Activated T-cell treated with anti-CD3 and anti-CD28 coated beads for 1 hour (primary cell): ENCODE measurements at places on chromosomes 3 and 15.

- DNase-seq, result no peak
Measured at GRCh38 chr3:77530870-77531269, 491.0 kb downstream of the ROBO2 start.

DNA sequence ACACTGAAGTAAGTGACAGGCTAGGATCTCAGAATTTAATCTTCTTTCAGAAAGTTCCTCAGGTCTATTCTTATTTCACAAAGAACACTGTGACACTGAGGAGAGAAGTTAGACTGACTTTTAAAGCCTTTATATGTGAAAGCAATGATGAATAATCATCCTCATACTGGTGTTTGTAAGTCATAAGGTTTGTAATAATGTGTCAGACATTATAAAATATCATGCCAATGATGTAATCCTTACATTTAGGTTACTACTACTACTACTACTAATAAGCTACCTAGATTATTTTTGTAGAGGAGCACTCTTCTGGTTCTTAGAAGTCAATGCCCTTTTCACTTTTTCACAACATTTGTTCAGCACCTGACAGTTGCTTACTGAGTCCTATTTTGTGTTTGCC is 33.4 kb downstream of the FANCD2OS start:
- DNase-seq, result no peak

DNA sequence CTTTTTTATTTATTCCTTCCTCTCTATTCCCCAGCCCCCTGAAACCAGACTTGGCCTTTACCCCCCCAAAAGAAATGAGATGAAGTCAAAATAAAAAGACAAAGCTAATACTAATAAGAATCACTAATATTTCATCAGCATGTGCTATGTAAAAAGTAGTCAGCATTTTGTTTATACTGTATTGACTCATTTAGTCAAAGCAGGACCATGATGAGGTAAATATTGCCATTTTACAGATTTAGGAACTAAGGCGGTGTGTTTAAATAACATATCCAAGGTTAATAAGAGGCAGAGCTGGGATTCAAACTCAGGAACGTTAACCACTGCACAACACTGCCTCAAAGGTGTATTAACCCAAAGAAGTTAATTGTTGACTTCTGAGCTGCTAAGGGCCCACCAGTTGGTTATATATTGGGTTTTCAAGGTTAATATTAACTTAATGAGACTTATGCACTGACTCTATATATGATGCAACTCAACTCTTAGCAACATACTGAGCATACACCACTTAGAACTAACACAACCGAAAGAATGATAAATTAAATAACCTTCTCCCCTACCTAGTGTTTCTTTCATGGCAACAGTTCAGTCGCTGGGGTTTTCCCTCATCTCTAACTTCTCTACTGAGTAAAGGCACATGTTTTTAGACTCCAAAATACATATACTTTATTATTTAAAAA is 34.7 kb downstream of the FOXP1 start:
- DNase-seq, result no peak

- DNase-seq, result no peak
Measured at GRCh38 chr3:155983834-155984474, 113.5 kb downstream of the GMPS start.

- DNase-seq, result no peak
Measured at GRCh38 chr3:123481722-123482457, 33.0 kb upstream of the ADCY5 start.

DNA sequence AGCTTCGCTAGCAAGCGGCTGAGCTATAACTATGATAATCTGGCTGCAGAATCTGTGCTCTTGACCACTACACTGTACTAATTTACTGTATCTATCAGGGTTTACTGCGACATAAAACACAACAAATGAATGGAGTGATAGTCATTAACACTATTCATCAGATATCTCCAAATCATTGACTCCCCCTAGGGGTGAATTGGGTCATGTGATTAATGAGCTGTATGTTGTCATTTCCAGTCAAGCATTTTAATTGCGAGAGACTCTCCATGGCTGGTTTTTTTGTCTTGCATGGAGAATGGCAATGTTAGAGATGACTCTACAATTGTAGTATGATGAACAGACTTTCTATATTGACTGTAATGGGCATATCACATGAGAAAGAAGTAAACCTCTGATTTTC is 10.5 kb upstream of the TM4SF18 start:
- DNase-seq, result no peak

DNA sequence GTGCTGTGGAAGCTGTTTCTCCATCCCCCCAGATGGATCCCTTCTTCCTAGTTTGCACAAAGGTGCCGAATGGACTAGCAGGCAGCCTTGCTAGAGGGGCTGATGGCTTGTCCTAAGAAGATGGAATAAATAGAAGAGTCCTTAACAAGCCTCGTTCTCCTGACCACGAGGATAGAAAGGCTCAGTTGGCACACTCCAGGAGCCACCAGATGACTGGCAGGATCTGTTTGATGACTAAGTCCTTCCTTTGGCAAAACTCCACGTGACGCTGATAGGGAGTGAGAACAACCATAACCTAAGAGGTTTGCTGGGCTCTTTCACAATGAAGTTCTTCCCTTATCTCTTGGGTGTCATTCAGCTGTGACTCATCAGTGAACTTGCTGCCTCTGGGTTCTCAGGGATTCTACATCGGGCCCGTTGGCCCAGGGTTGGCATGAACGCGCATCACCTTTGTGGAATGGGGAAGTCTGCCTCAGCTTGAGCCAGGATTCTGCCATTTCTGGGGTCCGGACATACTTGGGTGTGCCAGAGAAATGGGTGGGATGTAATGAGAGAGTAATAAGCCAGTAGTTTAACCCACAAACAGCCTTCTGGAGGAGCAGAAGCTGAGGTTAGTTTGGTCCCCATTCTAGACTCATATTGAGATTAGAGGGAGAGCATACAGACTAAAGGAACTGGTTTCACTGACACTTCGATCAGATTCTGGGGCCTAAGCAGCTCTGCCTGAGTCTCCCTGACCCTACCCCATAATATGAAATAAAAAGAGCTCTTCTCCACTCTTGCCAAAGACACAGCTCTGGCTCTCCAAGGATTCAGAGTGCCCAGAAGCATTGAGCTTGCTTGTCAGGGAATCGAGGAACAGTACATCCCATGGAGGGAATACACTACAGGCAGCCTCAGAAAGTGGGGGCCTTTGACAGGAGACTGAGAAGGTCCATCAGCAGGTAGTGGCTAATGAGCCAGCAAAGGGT is 2.0 kb upstream of the MELTF start:
- DNase-seq, result no peak

- DNase-seq, result no peak
Measured at GRCh38 chr15:23402140-23402539, 44.9 kb downstream of the GOLGA6L2 start.

DNA sequence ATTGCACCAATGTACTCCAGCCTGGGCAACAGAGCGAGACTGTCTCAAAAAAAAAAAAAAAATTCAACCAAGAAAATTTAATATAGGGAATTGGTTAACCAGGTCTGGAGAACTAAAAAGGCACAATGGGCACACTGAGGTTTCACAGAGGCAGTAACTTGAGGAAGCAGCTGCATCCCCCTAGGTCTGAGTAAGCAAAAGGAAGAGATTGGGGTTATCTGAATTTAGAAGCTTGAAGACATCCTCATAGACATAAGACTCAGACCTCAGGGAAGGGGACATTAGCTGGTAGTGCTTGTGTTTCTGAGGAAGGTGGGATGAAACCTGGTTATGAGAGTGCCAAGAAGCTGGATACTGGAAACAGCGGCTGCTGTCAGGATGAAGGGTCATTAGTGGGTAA is 50.1 kb upstream of the LEKR1 start:
- DNase-seq, result no peak

- no peak for DNase-seq
Measured at GRCh38 chr3:66518126-66518525, 17.3 kb upstream of the LRIG1 start.

GRCh38 chr3:187967993-187968392 is 186.0 kb upstream of the LPP start:
- DNase-seq, result no peak
